ENCODE measurements at places on chromosomes 16 and 17. TPM values are rescaled to one million over a fixed set of nuclear protein-coding genes. Genes with fewer than 3 reads are reported as not detected.

Gene DOC2B
- not detected for polyA plus RNA-seq

Gene HOXB9
- not detected for polyA plus RNA-seq

Gene KRTAP16-1
- polyA plus RNA-seq, result not detected

Gene WNT9B
- not detected for polyA plus RNA-seq

Gene GRIN2C
- not detected for polyA plus RNA-seq

Gene TBC1D3C
- polyA plus RNA-seq, result not detected

Gene DNAI2
- not detected for polyA plus RNA-seq

Gene PRSS8
- polyA plus RNA-seq, result 77.6 TPM

Gene TEN1
- polyA plus RNA-seq, result 28.9 TPM

Gene LPO
- polyA plus RNA-seq, result not detected

Gene GFAP
- polyA plus RNA-seq, result 0.13 TPM

Gene PRM1
- polyA plus RNA-seq, result not detected

Gene DOC2A
- 0.66 TPM for polyA plus RNA-seq

Gene KRTAP4-3
- polyA plus RNA-seq, result not detected

Gene CIITA
- polyA plus RNA-seq, result 0.03 TPM

Gene WFDC1
- not detected for polyA plus RNA-seq

Gene CPHXL2
- polyA plus RNA-seq, result not detected

Measured in foreskin keratinocyte (primary cell).